T47D (cell line): ENCODE measurements at places on chromosomes 3 and 15.

DNA sequence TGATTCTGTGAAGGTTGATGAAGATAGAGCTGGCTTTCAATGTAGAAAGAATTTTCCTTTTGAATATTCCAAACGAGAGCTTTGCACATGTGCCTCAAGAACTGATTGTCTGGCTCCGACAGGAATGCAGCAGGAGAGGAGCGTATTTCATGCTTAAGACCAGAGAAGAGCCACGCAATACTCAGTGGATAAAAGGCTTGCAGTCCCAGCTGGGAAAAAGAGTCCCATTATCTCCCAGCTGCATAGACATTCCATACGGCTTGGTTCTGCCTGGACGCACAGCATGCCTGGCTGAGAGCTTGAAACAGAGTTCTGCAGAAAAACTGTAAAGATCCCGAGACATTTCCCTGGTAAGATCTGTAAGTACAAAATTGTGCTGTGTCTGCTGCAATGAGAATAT is at the start of gene CNTN6:
Gene CNTN6 (plus strand): TSS at position 254 of the 400 bp plus-strand sequence. CDS start 54,985 bp downstream, outside the sequence.
- DNase-seq, result peak; percentile 10

- peak; percentile 29 for DNase-seq
Observed at GRCh38 chr3:128235207-128235926, 82.1 kb downstream of the EEFSEC start.

DNA sequence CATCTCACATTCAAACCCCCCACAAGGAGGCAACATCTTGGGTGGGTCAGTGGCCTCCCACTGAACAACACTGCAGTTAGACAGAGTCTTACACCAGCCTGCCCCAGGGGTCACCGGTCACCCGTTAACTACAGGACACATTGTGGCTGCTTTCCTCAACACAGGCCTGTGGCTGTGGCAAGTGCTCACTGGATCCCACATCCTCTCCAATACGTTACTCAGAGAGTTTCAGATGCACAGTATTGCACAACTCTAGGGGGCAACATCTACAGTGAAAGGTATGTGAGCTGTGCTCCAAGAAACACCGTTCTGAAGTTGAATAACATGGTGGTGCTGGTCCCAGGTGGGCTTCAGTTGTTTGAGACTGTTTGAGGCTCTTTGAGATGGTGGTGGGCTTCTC is 41.0 kb downstream of the CTDSPL start:
- no peak for DNase-seq

DNA sequence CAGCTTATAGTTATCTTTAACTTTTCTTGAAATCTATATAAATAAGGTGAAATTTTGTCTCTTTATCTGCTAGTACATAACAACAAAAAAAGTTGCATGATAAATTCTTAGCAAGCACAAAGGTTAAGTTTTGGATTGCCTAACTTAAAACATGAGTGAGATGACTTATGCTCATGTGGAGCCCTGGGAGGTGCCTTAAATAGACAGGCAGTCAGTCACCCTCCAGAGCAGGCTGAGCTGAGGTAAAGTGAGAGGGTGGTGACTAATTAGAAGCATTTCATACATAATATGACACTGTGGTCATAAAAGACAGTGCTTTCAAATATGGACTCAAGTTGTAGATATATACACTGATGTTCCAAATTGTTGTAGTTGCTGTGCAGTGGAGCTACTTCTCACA is 14.6 kb upstream of the MME start:
- no peak for DNase-seq

GRCh38 chr3:159631226-159631625 is 357.4 kb upstream of the IL12A start:
- no peak for DNase-seq

DNA sequence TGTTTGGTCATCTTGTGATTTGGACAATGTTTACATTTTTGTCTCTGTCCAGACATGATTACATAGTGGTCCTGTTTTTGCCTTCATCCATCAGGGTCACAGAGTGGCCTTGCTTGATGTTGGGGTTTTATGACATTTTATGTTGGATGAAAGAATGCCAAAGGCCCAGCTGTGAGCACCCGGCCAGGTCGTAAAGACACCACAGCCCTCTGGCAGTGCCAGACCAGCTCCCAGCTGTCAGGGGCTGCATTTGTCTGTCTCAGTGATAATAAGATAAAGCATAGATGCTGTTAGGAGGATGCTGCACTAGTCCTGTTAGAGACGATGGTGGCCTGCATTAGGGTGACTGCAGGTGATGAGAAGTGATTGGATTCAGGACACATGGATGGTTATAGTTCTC is 117.5 kb downstream of the FAM174B start:
- no peak for DNase-seq

DNA sequence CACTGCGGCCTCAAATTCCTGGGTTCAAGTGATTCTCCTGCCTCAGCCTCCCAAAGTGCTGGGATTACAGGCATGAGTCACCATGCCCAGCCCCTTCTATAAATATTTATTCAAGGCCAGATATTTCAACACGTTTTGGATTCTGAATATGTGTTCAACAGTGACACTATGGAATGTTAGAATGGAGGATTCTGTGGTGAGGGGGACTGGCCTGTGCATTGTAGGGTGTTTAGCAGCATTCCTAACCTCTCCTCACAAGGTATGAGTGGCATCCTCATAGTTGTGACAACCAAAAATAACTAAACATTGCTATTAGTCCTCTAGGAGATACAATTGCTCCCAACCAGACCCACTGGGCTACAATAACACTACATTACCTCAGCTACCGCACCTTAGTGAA is 104.0 kb upstream of the ATP10A start:
- peak; percentile 13 for DNase-seq

DNA sequence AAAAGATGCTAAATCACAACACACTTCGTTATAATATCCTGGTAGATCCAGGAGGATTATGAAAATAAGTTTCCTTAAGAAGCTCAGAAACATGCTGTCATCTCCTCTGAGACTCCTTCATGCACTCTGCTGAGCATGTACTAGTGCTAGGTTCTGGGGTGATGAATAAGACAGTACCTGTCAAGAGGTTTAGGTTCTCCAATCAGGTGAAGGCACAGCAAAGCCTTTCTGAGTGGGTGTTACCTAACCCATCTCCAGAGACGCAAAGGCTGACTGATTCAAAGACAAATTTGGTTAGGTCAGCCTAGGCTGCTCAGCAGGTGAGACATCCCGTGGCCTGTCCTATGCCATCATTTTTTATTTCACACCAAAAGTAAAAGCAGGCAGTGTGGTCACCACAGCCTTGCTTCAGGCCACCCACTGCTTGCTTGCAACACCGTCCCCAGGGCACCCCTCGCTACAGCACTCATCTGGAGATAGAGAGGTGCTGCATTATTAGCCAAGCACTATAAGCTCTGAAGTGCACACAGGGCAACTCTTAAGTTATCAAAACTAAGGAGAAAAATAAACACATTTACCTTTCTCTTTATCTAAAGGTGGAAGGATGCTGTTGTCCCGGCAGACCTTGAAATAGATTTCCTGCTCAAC is 117.2 kb downstream of the TJP1 start:
- DNase-seq, result no peak

DNA sequence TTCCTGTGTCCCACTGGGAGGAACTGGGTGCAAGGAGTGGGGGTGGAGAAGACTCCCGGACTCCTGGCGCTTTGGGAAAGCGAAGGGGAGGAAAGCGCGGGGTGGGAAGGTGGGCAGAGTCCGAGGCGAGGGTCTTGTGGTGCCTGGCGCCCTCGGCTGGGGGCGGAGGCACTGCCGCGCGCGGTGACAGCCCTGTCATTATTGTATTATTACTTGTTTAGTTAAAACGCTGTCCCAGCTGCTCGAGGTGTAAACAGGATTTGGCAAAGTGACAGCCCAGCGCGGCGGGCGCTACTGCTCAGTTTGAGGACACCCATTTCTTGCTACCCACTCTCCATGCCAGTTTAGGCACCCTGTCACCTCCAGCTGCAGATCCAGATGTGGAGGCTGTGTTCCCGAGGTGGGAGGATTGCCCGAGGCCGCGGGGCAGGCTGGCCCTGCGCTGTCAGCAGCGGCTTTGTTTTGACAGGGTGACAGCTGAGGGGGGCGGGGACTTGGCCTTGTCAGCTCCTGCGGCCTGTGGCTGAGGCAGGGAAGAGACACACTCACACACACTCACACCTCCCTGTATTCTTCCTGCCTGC is 1.0 kb downstream of the KAT2B start:
- DNase-seq, result peak; percentile 65

GRCh38 chr15:69360642-69361041 is 53.5 kb upstream of the KIF23 start:
- no peak for DNase-seq

- no peak for DNase-seq
Observed at GRCh38 chr15:84699538-84700191, 16.3 kb downstream of the SEC11A start.

GRCh38 chr3:195921334-195921791 is 13.0 kb upstream of the TNK2 start:
- no peak for DNase-seq

DNA sequence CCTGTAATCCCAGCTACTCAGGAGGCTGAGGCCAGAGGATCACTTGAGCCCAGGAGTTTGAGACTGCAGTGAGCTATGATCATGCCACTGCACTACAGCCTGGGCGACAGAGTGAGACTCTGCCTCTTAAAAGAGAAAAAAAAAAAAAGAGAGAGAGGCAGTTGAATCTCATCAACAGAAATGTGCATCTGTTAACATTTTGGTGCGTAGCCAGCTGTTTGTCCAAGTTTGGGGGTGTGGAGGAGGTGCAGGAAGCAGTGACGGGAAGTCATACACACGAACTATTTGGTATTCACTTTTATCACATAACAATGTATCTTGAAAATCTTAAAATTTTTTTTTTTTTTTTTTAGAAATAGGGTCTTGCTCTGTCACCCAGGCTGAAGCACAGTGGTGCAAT is 18.2 kb upstream of the CEMIP start:
- no peak for DNase-seq

- no peak for DNase-seq
Observed at GRCh38 chr3:60933824-60934223, 317.4 kb downstream of the FHIT start.

DNA sequence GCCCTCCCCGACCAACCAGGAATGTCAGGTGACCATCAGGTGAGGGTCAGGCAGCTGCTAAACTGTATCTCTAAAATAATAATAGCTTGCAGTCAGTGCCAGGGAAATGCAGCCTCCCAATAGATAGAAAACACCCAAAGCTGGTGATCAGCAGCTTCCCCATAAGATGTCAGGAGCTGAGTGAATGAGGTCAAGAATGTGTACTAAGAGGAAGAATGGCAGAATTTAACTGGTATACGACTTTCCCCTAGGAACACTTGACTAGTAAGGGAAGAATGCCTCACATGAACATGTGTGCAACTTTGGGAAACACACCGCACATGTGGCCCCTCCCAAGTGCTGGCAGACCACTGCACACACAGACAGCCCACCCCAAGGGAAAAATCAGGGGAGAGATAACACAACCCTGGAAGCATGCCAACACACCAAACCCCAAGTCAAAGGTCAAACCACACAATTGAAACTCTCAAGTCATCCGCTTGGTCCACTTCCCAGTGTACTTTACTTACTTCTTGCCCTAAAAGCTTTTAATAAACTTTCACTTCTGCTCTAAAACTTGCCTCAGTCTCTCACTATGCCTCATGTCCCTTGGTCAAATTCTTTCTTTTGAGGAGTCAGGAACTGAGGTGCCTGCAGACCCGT is 806.5 kb downstream of the OTOL1 start:
- DNase-seq, result no peak

GRCh38 chr15:43887901-43888300 is 61.1 kb downstream of the WDR76 start:
- DNase-seq, result no peak

DNA sequence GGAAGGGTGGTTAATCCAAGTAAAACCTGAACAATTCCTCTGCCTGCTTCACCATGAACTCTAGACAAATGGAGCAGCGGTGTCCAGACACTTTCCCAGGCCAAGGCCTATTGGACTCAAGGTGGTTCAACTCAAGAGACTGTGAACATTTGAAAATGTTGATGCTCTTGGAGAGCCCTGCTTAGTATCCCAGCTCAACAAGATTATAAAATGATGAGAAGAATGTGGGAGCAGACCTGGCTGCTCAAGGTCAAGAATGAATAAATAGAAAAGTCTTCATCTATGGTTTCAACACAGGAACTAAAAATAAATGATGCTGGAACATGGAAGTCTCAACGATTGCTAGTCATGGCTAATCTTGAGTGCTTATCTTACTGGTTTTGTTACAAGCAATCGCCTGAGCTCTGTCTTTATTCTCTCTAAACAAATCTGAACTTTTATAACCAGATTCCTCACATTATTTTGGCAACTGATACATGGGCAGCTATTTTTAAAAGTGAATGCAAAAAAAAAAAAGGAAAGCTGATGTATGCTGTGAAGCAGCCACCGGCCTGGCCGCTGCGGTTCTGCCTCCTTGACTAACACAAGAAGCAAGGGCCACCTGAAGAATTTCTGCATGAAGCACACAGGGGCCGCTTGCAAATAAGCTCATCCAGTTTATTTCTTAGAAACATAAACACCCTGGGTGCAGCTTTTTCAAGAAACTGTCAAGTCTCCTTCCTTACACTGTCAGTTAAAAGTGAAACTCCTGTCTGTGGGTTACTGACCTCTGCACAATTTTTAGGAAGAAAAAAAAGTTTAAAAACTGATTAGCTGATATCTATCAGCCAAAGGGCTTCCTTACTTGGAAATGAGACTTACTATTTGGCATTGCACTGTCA is 120.1 kb upstream of the ARHGEF3 start:
- DNase-seq, result no peak

GRCh38 chr3:10505791-10506585 is 602 bp upstream of the ATP2B2 start:
- no peak for DNase-seq

DNA sequence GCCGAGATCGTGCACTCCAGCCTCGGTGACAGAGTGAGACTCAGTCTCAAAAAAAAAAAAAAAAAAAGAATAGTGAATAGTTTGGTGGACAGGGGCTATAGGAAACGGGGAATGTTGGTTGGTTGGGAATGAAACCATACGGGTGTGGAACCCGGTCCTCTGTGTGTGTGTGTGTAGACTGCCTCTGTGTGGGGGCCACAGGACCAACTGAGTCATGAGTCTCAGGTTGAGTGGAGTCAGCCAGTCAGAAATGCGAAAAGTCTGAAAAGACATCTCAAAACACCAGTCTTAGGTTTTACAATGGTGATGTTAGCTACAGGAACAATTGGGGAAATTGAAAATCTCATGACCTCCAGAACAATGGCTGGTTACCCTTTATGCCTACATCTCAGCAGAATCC is 44.5 kb downstream of the ZDHHC19 start:
- DNase-seq, result no peak

DNA sequence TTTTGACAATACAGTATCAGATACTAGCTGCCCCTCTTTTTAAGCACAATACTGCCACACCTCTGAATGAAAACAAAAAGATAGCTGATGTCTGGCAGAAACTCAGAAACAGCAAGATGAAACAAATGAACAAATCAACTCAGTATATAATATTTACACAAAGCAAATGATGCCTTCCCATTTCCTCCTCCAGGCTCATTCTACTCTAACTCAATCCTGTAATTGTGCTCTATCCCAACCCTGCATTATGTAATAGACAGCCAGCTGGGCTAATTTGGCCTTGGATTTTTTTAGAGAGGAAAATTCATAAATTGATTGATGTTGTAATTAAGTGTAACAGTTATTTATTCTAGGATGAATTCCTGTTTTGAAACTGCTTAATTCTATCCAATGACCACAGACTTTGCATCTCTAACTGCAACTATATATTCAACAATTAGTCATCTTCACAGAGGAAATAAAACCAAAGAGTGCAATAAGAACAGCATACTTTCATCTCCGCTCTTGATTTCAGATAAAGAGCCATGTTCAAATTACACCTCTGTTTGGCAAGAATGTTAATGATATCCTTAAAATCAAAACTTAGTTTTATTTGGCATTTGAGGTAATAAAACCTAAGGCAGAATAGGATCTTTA is 6.1 kb downstream of the ATG3 start:
- no peak for DNase-seq

- no peak for DNase-seq
Observed at GRCh38 chr15:82105451-82106215, 59.8 kb upstream of the MEX3B start.
